H4 (cell line): ENCODE measurements at places on chromosomes 5 and 9.

- no peak for DNase-seq
These were observed 702.7 kb downstream of the CDH18 start for GRCh38 chr5:19285286-19285685.

DNA sequence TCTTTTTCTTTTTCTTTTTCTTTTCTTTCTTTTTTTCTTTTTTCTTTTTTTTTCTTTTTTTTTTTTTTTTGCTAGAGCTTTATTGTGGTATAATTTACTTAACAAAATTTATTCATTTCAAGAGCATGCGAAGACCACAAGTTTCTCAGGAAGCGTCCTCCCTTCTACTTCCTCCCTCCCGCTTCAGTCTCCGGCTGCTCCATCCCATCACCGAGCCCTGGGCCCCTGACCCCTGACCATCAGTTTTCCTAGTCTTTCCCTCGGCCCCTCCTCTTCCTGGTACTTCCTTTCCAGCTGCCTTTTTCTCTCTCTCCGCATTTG, 34.7 kb downstream of the C9orf152 start:
- no peak for DNase-seq

- DNase-seq, result no peak
These were observed 4.5 kb downstream of the BAAT start for GRCh38 chr9:101380295-101380694.

GRCh38 chr5:169701910-169702451, 64.9 kb downstream of the DOCK2 start:
- DNase-seq, result peak; percentile 21

- DNase-seq, result no peak
These were observed 149.0 kb downstream of the INSYN2B start for GRCh38 chr5:169831331-169831730.

- no peak for DNase-seq
These were observed 434.1 kb downstream of the ZSWIM6 start for GRCh38 chr5:61766141-61766540.

- no peak for DNase-seq
These were observed 24.4 kb upstream of the ICE1 start for GRCh38 chr5:5398071-5398470.
